ENCODE measurements at places on chromosomes 7 and 10. TPM values are rescaled to one million over a fixed set of nuclear protein-coding genes. Genes with fewer than 3 reads are reported as not detected.

DNA sequence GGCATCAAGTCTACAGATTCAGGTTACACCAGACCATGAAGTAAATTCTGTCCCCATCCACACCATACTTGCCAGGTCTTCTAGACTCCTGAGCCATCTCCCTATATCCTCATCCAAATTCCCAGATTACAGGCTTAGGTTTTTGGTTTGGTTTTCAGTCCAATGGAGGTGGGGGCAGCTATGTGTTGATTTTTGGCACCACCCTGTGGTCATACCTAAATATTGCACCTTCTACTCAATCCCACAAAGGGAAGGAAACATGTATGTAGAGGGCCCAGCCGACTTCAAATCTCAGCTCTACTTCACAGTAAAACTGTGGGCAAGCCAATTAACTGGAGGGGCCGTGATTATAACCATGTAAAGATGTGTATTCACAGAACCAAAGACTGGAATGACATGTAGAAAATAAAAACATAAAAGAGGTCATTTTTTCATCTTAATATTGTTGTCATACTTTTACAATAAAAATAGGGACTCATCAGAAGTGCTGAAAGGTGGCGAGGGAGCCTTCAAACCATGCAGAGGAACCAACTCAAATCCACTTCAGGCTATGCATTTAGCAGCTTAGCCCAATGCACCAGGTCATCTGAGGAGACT lies 19.8 kb downstream of the ERCC6 start:
- peak; percentile 31 for DNase-seq

DNA sequence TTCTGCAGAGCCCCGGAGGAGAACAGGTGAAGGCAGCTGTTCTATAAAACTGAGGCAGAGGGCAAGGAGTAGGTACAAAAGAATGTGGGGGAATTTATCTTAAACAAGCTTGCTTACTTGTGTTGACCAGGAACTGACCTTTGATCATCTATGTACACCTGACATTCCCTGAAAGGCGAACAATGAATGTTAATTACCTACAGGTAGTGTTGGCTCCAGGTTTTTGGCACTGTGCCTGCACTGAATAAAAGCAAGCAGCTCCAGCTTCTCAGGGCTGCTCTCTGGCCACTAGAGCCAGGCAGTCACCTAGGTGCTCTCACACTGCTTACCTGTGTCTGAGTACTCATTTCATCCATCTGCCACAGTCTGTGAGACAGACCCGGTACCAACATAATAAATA lies 87.0 kb downstream of the RAPGEF5 start:
- DNase-seq = no peak

DNA sequence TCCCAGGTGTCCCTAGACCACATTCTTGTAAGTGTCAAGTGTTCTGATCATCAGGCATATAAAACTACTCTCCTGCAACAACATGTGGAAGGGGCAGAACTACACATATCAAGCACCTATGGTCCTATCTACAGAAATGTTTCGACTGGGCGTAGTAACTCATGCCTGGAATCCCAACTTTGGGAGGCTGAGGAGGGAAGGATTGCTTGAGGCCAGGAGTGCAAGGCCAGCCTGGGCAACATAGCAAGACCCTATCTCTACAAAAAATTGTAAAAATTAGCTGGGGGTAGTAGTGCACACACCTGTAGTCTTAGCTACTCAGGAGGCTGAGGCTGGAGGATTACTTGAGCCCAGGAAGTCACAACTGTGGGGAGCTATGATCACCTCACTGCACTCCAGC lies 244.2 kb downstream of the PARD3 start:
- DNase-seq = no peak

GRCh38 chr7:12389089-12389700 lies 14.5 kb downstream of the VWDE start:
- DNase-seq = peak; percentile 55

DNA sequence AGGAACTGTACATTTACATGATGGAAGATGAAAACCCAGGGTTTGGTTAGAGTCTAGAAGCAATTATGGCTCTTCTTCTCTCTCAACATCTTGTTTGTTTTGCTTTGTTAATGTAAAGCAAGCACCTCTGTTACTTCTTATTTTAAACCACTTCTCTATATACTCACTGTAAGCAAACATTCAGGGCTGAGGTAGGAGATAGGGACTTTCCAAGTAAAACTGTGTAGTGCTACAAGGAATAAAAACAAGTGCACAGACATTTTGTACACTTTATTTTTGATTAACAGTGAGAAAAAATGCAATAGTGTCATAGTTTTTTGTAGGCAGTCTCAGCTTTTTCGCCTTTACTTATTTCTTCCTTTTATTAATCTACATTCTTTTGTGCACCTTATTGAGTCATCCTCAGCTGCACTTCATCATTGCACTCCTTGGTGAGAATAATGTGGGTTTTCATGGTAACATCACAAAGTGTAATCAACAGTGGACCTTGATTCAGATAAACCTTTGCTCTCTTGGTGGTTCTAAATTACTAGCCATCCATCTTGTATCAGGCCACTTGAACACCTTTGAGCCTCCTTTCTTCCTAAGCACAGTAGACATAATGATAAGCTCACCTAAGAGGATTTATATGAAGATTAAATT lies 52.9 kb downstream of the ELMO1 start:
- no peak for DNase-seq

DNA sequence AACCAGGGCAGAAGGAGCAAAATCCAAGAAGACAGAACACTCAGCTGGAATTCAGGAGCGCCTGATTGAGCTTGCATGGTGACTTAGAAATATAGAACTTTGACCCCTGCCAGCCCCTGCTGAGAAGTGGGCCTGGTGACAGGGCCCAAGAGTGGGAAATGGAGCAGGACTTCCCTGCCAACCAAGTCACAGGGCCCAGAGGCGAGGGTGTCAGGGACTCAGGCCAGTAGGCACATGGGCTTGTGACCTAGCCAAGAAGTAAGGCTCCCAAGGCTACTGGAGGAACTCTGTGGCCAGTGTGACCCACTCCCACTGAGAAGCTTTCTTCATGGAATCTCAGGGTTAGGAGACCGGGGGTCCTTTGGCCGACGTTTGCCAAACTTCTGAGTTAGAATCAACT lies 31.9 kb downstream of the LRRC20 start:
- DNase-seq = no peak

- no peak for DNase-seq
These were observed 107.6 kb downstream of the TES start for GRCh38 chr7:116317907-116318306.

GRCh38 chr10:32205670-32206069 lies 141.3 kb downstream of the EPC1 start:
- DNase-seq = no peak

- no peak for DNase-seq
These were observed 343.9 kb downstream of the SORCS1 start for GRCh38 chr10:106820579-106820978.

GRCh38 chr7:43781726-43782607 lies 23.5 kb downstream of the BLVRA start:
- no peak for DNase-seq

ITGA8 gene
- 0.06 TPM for total RNA-seq

MEIG1 gene
- not detected for total RNA-seq

CNNM1 gene
- 3.0 TPM for total RNA-seq

CPED1 gene
- 1.6 TPM for total RNA-seq

ST8SIA6 gene
- 0.91 TPM for total RNA-seq
